ENCODE measurements at places on chromosomes 6 and 20.

DNA sequence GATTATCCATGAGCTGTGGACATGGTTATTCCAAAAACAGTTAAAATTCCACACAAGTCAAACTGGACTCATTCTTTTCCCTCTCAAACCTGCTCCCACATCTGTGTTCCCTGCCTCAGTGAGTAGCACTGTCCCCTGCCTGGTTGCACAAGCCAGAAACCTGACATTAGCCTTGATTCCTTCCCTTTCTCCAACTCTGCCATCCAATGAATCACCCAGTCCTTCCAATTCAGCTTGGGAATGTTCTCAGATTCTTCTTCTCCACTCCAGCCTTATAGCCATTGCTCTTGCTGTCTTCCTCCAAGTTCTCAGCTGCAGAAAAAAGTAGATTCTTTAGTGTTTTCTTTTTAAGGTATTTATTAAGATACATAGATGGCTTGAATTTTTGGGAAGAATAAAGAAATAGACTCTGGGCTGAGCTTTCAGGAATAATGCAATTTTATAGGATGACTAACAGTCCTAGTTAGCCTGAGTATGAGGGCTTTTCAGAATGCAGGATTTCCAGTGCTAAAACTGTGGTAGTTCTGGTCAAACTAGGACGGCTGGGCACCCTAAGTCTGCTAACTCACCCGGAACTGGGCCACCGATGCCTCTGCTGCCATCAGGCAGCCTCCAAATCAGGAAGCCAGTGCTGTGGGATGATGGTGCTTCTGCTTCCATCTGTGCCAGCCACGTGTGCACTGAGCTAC is 18.2 kb upstream of the SASH1 start:
- no peak for DNase-seq

GRCh38 chr20:32925481-32926196 is 66.9 kb downstream of the EFCAB8 start:
- no peak for DNase-seq

- DNase-seq: no peak
Observed at GRCh38 chr20:57932227-57932864, 222.5 kb upstream of the PMEPA1 start.

DNA sequence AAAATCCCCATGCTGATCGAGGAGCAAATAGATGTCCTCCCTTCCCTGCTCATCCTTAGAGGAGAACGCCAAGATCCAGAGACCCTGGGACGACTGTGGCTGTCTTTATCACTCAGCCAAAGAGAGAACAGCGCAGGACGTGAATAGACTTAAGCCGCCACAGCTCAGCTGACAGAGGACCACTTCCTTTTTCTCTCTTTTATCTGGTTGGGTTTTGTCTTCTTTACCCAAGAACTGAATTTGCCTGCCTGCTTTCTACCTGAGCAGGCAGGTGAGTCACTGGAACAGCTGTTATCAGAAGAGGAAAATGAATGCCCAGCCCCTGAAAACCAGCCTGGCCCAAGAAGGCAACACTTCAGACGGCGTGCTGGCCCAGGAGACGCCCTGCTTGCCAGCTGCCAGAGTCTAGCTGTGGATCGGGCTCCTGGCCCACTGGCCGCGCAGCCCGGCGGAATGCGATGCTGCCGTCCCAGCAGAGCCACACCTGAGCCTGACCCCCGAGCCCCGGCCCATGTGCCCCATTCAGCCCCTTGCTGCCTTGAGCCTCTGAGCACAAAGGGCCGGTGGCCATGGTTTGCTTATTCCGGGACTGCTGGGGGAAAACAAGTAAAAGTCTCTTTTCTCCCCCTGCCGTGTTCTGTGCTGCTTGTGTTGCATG is 82.1 kb downstream of the TCP11 start:
- DNase-seq: no peak

- DNase-seq: no peak
Observed at GRCh38 chr6:30547454-30547853, 8.8 kb downstream of the GNL1 start.
